ENCODE measurements at places on chromosomes 11 and 22.

GRCh38 chr11:104049116-104049515 is 12.7 kb downstream of the DDI1 start:
- no peak for DNase-seq

DNA sequence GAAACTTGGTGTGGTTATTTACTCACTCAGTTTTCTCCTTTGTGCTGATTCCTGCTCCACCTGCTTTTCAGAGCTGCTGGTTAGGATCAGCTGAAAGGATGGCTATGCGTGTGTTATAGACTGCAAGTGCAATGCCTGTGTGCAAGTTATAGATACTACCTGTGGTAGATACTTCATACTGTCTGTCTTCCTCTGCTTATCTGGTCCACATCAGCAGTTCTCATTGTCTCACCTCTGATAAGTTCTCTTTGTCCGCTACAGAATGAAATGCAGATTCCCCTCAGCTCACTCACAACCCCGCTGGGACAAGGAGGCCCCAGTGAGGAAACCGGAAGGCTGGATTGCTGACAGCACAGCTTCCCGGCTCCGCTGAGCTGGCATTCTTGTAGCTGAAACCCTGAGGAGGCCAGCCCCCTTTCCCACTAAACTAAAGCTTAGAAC is 37.5 kb upstream of the LYVE1 start:
- no peak for DNase-seq

- DNase-seq, result no peak
These were observed 25.8 kb downstream of the MRGPRD start for GRCh38 chr11:68954836-68955606.

DNA sequence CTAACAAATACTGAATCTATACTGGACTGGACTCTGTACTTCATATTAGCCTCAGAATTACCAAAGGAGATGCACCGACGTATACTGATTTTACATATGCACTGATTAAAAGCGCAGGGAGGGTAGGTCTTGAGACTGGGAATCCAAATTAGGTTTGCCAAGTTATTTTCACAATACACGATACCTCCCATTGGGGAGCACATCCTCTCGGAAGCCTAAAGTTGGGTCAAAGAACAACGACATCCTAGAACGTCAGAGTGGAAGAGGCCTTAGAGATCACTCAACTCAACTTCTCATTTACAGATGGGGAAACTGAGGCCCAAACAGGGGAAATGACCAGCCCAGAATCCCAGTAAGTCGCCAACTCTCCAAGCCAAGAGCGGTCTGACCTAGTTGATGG is 626 bp downstream of the DNAL4 start:
- no peak for DNase-seq

DNA sequence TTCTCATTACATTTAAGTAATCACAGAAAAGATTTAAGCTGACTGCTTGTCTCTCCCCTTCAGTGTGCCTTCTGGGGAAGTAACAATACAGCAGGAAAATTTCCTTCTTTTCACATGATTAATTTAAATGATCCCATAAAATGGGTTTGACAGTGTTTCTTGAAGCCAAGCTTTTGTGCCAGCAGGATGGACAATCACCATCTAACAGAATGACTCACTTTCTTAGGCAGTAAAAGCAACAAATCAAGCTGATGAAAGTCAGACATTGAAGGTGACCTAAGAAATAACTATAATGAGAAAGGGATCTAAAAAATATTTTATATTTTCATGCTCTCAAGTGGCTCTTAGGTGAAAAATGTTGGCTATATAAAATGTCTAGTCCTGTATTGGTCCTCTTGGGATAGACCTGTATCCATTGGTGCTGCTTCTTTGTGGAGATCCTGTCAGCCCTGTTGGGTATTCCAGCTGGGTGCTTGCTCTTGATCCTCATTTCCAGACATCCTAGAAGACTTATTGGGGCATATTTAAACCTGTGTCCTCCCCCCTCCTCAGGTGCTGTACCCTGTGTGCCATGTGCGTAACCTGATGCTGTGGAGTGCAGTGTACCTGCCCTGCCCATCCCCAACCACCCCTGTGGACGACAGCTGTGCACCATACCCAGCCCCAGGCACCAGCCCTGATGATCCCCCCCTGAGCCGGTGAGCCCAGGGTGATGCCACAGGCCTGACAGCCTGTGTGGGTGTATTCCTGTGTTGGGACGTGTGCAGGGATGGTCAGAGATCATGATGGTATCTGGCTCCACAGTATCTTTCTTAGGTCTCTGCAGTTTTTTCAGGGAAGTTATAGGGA is 62.7 kb upstream of the HORMAD2 start:
- no peak for DNase-seq

DNA sequence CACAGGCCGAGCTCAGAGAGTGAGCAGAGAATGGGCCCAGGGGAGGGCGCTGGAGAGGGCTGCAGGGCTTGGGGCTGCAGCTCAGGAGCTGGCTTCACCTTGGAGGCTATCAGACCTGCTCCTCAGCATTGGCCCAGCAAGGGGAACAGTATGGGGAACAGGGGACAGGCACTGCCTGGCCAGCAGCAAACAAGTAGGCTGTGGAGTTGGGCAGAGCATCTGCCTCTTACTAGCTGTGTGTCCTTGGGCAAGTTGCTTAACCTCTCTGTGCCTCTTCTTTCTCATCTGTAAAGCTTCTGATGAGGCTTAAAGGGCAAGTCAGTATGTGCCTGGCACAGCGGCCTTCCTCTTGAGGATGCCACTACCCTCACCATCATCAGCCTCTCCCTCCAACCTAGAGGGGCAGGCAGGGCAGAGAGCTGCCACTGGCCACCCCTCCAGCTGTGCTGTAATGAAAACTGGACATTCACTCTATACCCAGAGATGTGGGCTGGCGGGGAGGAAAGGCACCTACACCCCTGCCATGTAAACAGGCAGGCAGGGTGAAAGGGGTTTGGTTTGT is 7.5 kb upstream of the CDKN1C start:
- DNase-seq, result no peak

DNA sequence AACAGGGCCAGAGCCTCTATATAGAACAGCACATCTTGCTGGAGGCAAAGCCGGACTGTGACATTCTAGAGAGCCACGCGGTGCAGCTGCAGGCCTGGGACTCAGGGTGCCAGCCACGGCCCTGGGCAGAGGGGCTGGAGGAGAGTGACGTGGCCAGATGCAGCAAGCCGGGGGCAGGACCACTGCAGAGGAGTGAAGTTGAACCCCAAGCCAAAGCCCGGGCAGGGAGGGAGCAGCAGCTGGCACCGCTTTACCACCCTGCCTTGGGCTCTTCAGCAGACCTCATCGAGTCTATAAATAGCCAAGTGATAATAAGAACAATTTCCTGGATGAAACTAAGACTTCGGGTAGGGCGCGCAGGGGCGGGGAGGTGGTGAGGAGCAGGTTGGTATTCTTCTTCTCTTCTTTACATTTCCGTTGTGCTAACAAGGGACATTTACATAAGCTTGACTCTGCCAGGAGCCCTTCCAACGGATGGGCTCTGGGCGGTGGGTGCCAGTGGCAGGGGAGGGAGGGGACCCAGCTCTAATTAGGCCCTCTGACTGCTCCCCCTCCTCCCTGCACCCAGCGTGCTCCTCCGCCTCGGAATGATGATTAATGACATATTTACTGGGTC is 110.2 kb downstream of the ST3GAL4 start:
- no peak for DNase-seq

- no peak for DNase-seq
These were observed 115.7 kb downstream of the ENTHD1 start for GRCh38 chr22:39777716-39778454.

- no peak for DNase-seq
These were observed 47.4 kb downstream of the SHANK2 start for GRCh38 chr11:71204748-71205664.

DNA sequence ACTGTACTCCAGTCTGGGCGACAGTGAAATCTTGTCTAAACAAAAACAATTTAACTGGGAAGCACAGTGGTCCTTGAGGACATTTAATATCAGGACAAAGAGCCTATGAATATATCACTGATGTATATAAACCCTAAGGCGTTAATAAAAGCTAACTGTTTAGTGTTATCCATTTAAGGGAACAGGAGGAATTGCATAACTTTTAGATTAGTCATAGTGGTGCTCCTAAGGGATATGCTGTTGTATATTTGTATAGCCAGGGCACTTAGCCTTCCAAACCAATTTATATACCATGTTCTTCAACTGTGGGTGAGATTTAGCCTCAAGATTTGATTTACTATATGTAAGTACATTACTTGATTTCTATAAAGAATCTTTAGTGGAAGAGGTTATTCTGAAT is 3.0 kb upstream of the CHEK1 start:
- no peak for DNase-seq

GRCh38 chr22:19708321-19709011 is 5.8 kb upstream of the SEPTIN5 start:
- no peak for DNase-seq

GRCh38 chr22:23248583-23248982 is 68.3 kb downstream of the BCR start:
- DNase-seq, result no peak

DNA sequence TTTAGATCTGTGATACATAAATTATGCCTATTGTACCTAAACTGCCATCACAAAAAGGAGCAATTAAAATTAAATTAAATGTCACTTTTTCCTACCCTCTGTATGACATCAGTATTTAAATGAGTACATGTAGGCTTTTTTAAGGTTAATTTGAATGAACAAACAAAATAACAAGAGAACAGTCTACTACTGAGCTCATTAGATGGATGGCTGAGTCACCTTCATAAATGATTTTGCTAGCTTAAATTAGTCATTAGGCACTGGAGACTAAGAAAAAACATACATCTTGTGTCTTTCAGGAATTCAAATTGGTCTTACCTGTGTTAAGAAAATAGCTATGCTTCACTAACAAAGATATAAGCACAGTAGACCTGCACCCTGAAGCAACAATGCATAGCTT is 153.6 kb downstream of the RCN1 start:
- no peak for DNase-seq

DNA sequence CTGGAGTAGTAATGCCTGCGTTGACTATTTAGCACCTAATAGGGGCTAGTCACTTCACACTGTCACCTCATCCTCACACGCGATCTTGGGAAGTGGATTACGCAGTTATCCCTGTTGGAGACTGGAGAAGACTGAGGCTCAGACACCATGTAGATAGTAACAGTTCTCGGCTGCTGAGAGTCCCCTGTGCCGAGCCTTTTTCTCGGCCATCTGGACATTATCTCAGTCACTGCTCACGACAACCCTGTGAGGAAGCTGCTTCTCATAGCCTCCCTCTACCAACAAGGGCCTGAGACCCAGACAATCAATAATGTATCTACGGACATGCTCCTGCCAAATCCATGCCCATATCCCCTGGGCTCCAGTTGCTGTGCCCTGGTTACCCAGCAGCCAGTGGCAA is 25.9 kb downstream of the SCUBE1 start:
- DNase-seq, result no peak

- DNase-seq, result no peak
These were observed 51.7 kb downstream of the ZBTB16 start for GRCh38 chr11:114110952-114111947.

- no peak for DNase-seq
These were observed 9.7 kb upstream of the FGF3 start for GRCh38 chr11:69828971-69829344.

GRCh38 chr22:24503137-24503842 is 8.2 kb downstream of the UPB1 start:
- no peak for DNase-seq

DNA sequence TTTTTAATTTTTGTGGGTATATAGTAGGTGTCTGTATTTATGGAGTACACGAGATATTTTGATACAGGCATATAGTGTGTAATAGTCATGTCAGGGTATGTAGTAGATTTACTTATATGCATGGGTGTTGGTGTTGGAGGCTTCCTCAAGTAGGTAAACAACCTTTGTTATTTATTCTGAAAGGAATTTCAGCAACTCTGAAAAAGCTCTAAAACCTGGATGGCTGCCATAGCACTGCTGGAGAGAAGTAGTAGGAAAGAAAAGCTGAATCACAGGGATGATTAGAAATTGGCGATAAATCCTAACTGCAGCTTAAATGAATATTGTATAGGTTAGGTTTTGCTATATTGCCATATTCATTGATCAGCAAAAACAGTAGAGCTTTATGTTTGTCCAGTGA is 44.4 kb upstream of the ST14 start:
- no peak for DNase-seq

- DNase-seq, result no peak
These were observed 245.9 kb downstream of the TBC1D22A start for GRCh38 chr22:47008208-47008885.

- DNase-seq, result no peak
These were observed 454.0 kb upstream of the DDI1 start for GRCh38 chr11:103582351-103582909.

DNA sequence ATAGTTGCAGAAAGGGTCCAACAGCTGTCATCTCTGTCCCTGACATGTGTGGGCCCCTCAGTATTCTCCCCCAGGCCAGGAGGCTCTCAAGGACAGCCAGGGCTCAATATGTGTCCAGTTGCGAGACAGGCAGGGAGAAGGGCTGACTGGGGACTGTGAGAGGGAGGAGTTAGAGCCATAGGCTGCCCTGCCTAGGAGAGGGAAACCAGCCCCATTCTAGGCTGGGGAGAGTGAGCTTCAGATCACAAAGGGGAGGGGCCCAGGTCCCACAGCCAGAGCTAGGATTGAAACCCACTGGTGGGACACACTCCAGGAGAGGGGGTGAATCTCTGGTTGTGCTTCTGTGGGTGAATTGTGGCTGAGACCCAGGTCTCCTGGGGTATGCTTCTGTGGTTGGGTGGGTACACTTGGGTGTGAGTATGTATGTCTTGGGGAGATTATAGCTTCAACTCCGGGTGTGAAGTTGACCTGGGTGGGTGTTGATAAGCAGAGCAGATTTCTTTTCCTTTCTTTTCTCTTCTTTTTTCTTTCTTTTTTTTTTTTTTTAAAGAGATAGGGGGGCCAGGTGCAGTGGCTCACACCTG is 2.1 kb upstream of the CARNS1 start:
- DNase-seq, result no peak

DNA sequence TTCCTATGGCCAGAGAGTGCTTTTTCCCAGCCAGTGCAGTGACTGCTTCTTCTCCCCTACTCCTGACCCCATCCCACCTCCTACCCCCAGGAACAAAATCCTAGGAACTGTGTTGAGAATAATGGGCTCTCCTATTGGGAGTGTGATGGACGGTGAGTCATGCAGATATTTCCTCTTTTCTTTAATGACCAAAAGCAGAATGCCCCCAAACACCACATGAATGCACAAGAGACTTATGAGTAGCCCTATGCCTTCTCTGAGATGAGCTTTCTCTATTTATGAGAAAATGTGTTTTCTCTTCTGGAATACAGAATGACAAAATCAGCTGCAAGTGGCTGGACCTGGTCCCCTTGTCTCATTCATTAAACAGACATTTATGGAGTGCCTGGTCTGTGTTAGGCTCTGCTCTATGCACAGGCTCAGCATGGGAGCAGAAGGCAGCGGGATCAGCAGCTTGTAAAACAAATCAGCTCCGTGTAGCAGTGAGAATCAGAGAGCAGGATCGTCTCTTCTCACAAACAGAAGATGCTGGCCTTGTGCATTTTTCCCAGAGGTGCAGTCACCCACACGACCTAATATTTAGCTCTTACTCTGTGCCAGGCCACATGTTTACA is 47.5 kb upstream of the GALNT18 start:
- no peak for DNase-seq

- DNase-seq, result no peak
These were observed 10.3 kb downstream of the POLDIP3 start for GRCh38 chr22:42604403-42604802.

- no peak for DNase-seq
These were observed 42.3 kb upstream of the RDX start for GRCh38 chr11:110338684-110339083.
